ENCODE measurements at places on chromosomes 11 and 22. TPM values are rescaled to one million over a fixed set of nuclear protein-coding genes. Genes with fewer than 3 reads are reported as not detected.
A peak's percentile ranks its signal among the peaks of the same experiment; 100 is the strongest.

DNA sequence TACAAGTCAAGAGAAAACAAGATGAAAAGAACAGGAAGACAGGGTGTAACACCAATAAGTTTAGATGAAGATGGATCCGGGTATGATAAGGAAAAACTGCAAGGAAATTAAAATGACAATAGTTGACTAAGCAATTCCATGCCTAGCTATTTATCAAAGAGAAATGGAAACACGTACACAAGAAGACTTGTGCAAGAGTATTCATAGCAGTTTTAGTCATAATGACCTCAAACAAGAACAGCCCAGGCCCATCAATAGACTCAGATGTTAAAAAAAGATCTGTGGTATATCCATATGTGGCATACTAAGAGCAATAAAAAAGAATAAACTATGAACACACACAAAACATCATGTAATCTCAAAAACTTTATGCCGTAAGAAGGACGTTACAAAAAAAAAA is 33.2 kb downstream of the SLC5A12 start:
- no peak for DNase-seq
- H3K27ac ChIP-seq: no peak overlapping the region
- H3K27me3 ChIP-seq: no peaks in the 10 kb centered on the region
- no peaks in the 10 kb centered on the region for H3K4me1 ChIP-seq
- no peaks in the 10 kb centered on the region for H3K36me3 ChIP-seq
- no peak overlapping the region for H3K4me3 ChIP-seq

GRCh38 chr11:90229791-90230190 is 6.9 kb upstream of the CHORDC1 start:
- no peak for DNase-seq
- no peaks in the 10 kb centered on the region for H3K27me3 ChIP-seq
- no peaks in the 10 kb centered on the region for H3K36me3 ChIP-seq
- H3K27ac ChIP-seq: no peak overlapping the region

DNA sequence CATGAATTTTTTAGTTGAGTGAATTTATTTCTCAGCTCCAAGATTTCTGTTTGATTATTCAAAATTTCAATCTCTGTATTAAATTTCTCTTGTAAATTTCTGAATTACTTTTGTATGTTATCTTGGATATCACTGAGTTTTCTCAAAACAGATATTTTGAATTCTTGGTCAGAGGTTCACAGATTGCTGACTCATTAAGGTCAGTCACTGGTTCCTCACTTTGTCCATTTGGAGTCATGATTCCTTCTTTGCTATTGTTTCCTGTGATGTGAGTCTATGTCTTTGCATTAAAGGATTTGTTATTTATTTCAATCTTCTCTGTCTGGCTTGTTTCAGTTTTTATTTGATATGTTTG is 10.2 kb upstream of the IL17RA start:
- H3K27ac ChIP-seq: no peak overlapping the region
- H3K4me1 ChIP-seq: no peaks in the 10 kb centered on the region
- no peak for DNase-seq
- H3K36me3 ChIP-seq: no peaks in the 10 kb centered on the region

- H3K27me3 ChIP-seq: peaks cover 9% of the 10 kb centered on the region
- H3K4me1 ChIP-seq: no peaks in the 10 kb centered on the region
- H3K27ac ChIP-seq: no peak overlapping the region
These were observed 88.1 kb upstream of the ARHGAP32 start for GRCh38 chr11:129280027-129280811.

Gene PANX3
- total RNA-seq: not detected

DNA sequence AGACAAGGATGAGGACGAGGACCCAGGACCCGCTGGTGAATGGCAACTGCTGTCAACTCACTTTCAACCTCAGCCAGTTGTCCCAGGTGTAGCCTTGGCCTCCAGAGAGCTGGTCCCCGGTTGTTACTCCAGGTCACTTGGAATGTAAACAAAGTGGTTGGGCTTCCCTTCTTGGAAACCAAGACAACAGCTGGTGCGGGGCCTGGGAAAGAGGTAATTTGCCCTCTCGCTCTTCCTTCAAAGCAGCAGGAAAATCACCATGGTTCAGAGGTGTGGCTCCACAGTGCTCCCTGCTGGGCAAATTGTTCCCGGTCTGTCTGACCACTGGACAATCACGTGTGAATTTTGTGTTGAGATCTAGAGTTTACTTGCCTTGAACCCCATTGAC is 15.0 kb downstream of the SLC1A2 start:
- H3K27ac ChIP-seq: no peak overlapping the region
- H3K36me3 ChIP-seq: peaks cover 4% of the 10 kb centered on the region
- H3K4me1 ChIP-seq: peaks cover 10% of the 10 kb centered on the region
- peak; percentile 89 for DNase-seq
- H3K27me3 ChIP-seq: peaks cover 7% of the 10 kb centered on the region
- H3K4me3 ChIP-seq: no peak overlapping the region

GRCh38 chr22:42389143-42389542 is 43.1 kb downstream of the NFAM1 start:
- no peak overlapping the region for H3K4me3 ChIP-seq
- peak overlapping the region; percentile 94 for H3K27ac ChIP-seq
- no peak for DNase-seq
- no peaks in the 10 kb centered on the region for H3K4me1 ChIP-seq

DNA sequence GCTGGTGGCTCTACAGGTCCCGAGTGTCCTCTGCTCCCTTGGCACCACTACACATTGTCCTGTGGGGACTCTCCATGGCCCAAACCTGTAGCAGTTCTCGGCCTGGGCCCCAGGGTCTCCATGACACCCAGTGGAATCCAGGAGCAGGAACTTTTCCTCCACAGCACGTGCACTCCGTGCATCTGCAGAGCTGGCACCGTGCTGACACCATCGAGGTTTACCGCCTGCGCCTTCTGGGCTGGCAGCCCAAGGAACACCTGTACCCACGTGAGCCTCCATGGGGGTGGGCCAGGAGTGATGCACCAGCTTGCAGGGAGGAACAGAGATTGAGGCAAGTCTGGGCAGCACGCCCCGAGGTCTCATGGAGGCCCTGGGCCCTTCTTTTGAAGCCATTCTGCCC is 25.2 kb downstream of the TSPAN32 start:
- no peak overlapping the region for H3K27ac ChIP-seq
- no peaks in the 10 kb centered on the region for H3K36me3 ChIP-seq
- no peaks in the 10 kb centered on the region for H3K27me3 ChIP-seq

DNA sequence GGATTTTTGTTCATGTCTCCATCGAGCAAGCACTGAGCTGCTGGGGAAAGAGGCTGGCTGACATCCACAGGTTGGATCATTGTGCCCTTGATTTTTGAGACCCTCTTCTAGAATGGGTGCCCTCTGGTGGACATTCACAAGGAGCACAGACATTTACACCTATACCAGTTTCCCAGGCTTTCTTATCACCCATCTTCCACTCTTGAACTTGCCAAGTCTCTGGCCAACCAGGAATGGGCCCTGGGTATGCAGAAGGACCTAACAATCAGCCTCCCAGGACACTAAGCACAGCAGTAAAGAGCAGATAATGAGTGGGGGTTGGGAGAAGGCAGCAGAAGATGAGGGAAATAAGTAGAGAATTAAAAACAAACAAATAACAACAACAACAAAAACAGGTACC is 5.7 kb upstream of the INTS4 start:
- H3K27me3 ChIP-seq: no peaks in the 10 kb centered on the region
- no peaks in the 10 kb centered on the region for H3K36me3 ChIP-seq
- no peaks in the 10 kb centered on the region for H3K4me1 ChIP-seq
- H3K4me3 ChIP-seq: no peak overlapping the region

DNA sequence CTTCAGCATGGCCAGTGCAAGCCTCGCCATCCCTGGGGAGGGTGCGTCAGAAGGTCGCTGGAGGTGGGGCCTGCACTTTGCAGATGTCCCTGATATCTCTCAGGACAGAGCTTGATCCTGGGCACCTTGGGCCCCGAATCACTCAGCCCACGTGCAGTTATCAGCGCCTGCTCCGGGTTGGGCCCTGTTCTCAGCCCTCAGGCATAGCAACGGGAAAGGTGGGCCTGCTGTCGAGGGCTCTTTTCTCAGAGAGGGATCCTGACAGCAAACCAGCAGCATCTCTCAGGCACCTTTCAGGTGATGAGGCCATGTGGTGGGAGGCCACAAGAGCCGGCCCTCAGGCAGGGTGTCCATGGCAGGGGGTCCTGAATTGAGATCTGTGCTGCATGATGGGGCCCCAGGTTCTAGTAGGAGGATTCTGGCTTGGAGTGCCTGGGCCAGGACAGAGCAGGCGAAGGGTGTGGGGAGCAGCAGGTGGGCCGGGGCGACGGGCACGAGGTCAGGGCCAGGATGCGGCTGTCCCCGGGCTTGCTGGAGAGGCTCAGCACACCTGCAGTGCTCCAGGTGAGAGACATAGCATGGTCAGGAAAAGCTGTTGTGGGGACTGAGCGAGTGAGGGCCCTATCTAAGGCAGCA is 280.5 kb downstream of the TBC1D22A start:
- H3K4me1 ChIP-seq: peaks cover 3% of the 10 kb centered on the region
- H3K4me3 ChIP-seq: no peak overlapping the region
- DNase-seq: no peak
- no peaks in the 10 kb centered on the region for H3K36me3 ChIP-seq
- H3K27ac ChIP-seq: no peak overlapping the region

Gene PDE2A
- 1.9 TPM for total RNA-seq

DNA sequence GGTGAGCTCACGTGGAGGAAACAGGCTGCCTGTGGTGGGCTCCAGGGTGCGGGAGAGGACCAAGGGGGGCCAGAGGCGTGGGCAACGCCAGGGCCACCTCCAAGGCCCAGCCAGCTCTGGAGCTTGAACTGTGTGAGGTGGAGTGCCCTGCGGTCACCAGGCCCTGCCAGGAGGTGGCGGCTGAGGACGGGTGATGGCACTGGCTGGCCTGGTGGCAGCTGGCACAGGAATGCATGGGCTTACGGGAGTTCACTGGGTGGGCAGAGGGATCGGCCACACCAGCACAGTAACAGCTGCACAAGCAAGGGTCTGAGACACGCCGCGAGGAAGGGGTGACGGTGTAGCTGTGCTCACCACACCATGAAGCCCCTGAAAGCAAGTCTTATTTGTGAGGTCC is 15.8 kb downstream of the TOLLIP start:
- DNase-seq: peak; percentile 63
- no peaks in the 10 kb centered on the region for H3K4me1 ChIP-seq
- no peaks in the 10 kb centered on the region for H3K36me3 ChIP-seq
- H3K27ac ChIP-seq: no peak overlapping the region
- H3K27me3 ChIP-seq: no peaks in the 10 kb centered on the region
- no peak overlapping the region for H3K4me3 ChIP-seq

DNA sequence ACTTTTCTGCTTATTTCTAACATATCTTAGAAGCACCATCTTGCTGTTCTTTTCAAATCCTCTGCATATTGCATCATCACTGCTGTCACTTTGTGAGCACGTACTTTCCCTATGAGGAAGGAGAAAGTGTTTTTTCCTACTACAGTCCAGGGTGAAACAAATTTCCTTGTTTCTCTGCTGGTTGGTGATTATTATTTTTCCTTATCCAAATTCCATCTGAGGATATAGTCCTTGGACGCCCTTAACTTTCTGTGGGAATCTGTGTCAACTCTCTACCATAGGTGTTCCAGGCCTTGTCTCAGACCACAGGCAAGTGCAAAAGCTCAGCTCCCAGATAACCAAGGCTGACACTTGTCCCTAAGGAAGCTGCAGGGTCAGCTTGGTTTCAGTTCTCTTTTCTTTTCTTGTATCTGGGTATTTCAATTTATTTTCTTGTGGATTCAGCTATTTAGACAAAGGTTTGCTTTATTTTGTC is 29.4 kb upstream of the LYVE1 start:
- H3K4me1 ChIP-seq: no peaks in the 10 kb centered on the region
- DNase-seq: no peak
- no peak overlapping the region for H3K27ac ChIP-seq
- H3K4me3 ChIP-seq: no peak overlapping the region
- no peaks in the 10 kb centered on the region for H3K36me3 ChIP-seq

- DNase-seq: no peak
- H3K4me3 ChIP-seq: no peak overlapping the region
- peak overlapping the region; percentile 79 for H3K27ac ChIP-seq
- H3K4me1 ChIP-seq: peaks cover 3% of the 10 kb centered on the region
- peaks cover 30% of the 10 kb centered on the region for H3K27me3 ChIP-seq
These were observed 43.2 kb upstream of the BLID start for GRCh38 chr11:122159173-122159721.

Gene MARK2
- 39.8 TPM for total RNA-seq

DNA sequence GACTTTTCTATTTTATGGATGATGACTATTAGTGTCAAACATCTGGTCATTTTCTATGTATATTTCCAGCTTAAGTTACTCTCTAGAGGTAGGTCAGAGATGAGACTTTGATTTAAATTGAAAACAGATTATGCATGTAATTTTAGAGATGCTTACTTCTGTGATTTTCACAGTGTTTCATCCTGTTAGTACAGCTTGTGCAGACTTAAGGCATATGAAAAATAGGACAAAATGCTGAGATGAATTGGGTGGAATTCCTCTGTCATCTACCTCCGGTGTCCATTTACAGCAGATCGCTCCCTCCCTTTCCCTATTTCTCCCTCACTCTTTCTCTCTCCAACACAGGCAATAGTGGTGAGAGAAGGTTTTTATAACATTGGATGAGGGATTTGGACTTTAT is 14.1 kb downstream of the JAM3 start:
- H3K36me3 ChIP-seq: no peaks in the 10 kb centered on the region
- no peak overlapping the region for H3K4me3 ChIP-seq
- DNase-seq: no peak
- no peaks in the 10 kb centered on the region for H3K4me1 ChIP-seq

DNA sequence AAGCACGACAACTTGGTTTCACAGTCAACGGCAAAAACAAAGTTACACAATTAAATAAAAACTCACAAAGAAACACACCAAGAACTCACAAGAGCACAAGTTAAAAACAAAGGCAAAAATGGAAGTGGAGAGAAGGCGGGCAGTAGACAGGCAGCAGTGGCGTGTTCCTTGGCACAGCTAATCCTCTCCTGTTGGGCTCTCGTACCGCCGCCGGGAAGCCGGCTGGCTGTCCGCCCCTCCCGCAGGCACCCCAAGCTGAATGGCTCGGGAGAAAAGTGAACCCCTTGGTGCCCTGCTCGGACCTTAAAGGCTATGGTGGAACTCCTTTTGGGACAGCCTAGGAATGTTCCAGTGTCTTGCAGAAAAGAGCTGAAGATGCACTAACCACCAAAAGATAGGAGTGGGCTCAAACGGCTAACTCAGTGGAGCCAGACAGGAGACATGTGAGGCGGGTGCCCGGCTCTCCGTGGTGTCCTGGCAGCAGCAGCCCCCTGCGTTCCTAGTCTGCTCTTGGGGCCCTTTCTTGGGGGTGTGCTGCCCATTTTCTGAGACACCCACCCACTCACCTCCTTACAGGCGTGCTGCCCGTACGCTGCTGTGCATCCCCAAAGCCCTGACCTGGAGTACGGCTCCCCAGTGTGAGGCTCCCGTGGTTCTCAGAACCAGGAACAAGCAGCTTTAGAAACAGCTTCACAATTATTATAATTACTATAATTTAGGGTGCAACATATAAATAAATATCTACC is 86.1 kb upstream of the BID start:
- no peaks in the 10 kb centered on the region for H3K27me3 ChIP-seq
- peaks cover under 1% of the 10 kb centered on the region for H3K4me1 ChIP-seq
- H3K27ac ChIP-seq: no peak overlapping the region
- H3K36me3 ChIP-seq: peaks cover 16% of the 10 kb centered on the region
- no peak overlapping the region for H3K4me3 ChIP-seq

All from endodermal cell (in vitro differentiated cells).